ENCODE measurements at places on chromosomes 6 and 20.
A peak's percentile ranks its signal among the peaks of the same experiment; 100 is the strongest.

- no peak for DNase-seq
Observed at GRCh38 chr20:35395728-35396127, 16.0 kb downstream of the UQCC1 start.

GRCh38 chr6:85127168-85127498, 322.8 kb upstream of the NT5E start:
- DNase-seq = no peak

DNA sequence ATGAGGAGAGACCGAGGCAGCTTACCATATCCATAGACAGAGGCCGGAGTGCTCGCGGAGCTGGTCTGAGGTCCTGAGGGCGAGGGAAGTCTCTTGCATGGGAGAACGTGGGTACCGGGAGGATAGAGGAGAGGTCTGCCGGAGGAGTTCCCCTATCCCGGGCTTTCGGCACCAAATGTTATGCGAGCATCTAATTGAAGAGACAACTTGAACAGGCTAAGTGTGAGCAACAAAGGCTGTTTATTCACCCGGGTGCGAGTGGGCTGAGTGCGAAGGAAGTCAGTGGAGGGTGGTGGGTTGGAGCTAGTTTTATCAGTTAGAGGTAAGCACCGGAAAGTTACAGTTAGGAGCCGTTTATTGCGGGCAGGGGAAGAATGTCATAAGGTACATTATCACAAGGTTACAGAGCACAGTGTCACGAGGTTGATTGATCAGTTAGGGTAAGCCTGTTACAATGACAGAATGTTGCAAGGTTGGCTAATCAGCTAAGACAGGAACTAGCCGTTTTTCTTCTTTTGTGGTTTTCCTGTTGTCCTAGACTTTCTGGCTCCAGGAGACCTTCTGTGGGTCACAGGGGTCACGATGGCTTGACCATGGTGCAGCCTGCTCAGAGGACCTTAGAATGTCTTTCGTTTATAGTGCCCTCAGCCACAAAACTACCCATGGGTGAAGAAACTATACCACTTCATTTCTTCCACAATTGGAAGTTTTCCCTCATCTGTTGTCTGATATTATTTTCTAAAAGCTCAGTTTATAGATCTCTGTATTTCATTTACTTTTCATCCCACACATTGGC, 746.0 kb upstream of the ADGRB3 start:
- no peak for DNase-seq

- no peak for DNase-seq
Observed at GRCh38 chr6:36548401-36548743, 1.1 kb upstream of the STK38 start.

GRCh38 chr6:149545258-149545753, 537 bp downstream of the PPIL4 start:
- DNase-seq = peak; percentile 63

DNA sequence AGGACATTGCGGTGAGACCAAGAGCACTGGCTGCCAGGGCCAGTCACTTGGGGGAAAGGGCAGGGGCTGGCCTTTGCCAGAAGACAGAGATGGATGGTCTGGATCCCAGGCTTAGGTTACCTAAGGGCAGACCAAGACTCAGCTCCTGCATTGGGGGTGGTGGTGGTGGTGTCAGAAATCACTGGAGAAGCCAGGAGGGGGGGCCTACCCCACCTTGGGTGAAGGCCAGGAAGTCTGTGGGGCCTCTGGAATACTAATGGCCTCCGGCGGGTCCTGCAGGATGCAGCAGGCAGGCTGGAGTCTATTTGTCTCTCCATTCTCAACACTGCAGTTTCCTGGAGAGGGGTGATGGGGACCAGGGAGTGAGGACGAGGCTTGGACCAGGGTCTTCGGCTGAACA, 32.8 kb downstream of the CD40 start:
- DNase-seq = no peak

DNA sequence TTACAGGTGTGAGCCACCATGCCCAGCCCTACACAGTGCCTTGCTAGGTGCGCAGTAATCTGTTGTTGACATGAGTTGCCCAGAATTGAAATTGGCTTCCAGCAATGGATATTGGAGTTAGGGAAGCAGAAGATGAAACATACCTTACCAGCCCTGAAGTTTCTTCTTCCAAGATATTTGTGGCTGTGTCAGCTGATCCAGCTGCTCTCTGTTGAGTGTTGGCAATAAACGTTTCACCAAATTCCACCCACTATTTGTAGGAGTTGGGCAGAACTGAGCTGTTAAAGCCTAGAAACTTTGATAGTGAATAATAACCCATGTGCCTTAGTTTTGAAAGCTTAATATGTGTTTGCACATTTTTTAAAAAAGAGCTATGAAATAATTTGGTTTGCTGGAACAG, 218.2 kb upstream of the SNX9 start:
- no peak for DNase-seq

Data from activated naive CD4-positive, alpha-beta T cell treated with anti-CD3 and anti-CD28 coated beads, Interleukin-2, amount 50 U/mL, for 16 hours (primary cell).